Hematopoietic multipotent progenitor cell treated with erythropoietin and hydrocortisone succinate and interleukin-3 and kit ligand, for 15 days (in vitro differentiated cells): ENCODE measurements at places on chromosomes 4 and X.

GRCh38 chrX:24828147-24828546, 134.4 kb downstream of the POLA1 start:
- no peak for DNase-seq

GRCh38 chr4:127781300-127782024, 660 bp upstream of the HSPA4L start:
- no peak for DNase-seq

- DNase-seq: no peak
Measured at GRCh38 chr4:156475322-156475721, 496.3 kb downstream of the PDGFC start.

DNA sequence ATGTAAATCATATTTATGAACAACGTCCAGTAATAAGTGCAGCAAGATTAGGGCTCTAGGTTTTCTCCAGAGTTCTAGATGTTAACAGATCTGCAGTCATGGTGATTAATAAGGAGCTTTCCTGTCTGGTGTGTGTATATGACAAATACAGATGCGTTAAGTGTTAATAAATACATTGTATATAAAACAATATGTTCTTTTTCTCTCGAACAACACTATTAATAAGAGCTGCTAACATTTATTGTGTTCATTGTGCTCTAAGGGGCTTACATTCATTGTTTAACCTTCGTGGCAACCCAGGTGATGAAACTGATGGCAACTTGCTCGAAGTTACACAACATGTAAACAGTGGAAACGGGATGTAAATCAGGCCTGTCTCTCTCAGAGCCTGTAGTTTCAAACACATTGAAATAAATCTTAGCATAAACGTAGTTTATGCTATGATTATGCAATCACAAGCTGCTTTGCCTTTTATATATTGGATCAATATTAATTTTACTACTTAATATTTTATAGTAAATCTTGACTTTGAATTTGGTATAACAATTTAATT, 547 bp upstream of the CLGN start:
- DNase-seq: no peak

- no peak for DNase-seq
Measured at GRCh38 chr4:3340038-3340699, 47.3 kb downstream of the RGS12 start.

DNA sequence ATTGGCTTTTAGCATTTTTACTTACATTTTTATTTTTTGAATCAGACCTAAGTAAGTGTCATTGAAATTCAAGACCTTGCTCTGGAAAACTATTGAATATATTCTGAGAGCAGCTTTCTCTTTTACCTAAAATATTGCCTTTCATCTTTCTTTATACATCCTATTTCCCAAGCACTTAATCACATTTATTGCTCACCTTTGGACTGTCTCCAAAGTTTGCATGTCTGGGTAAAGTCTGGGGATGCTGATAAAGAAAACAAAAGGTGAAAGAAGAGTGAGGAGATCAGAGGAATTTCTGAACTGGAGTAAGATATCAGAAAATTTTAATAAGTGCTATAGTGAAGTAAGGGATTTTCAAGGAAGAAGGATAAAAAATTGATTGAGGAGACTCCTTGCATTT, 308.5 kb upstream of the AADAT start:
- no peak for DNase-seq

DNA sequence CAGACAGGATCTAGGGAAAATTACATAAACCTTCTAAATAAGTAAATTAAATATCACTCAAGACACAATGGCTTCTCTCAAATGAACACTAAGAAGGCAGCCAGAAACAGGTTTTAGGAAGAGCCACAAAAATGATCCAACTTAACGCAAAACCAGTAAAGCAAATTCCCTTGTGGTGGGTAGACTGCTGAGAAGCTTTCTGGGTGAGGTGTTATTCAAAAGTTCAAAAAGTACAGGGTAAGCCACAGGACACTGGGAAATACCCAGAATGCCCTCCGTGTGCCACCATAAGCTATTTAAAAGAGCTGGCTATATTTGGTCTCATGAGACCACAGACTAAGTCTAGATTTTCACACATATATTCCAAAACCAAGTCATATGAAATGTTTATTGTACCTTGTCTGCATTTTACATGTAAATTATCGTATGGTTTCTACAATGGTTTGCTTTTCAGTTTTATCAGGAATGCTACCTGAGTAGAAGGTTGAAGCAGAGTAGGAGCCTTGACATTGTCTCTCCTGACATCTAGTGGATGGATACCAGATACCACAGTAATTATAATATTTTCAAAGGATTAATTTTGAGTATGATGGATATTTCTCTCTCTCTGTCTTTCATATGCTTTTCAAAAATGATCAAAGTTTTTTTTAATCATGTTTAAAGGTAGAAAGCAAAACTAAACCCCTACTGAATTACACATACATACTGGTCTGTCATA, 109.3 kb upstream of the KLHL13 start:
- DNase-seq: no peak

DNA sequence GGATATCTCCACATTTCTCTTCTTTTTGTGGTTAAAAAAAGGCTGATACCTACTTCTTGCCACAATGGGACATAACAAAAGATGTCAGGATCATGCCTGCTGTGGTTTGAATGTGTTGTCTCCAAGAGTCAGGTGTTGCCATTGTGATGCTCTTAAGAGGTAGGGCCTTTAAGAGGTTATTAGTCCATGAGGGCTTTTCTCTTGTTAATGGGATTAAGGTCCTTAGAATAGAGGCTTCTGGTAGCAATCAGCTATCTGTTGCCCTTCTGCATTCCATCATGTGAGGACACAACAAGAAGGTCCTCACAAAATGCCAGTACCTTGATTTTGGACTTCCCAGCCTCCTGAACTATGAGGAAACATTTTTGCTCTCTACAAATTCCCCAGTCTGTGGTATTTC, 191.4 kb downstream of the GBA3 start:
- DNase-seq: no peak

DNA sequence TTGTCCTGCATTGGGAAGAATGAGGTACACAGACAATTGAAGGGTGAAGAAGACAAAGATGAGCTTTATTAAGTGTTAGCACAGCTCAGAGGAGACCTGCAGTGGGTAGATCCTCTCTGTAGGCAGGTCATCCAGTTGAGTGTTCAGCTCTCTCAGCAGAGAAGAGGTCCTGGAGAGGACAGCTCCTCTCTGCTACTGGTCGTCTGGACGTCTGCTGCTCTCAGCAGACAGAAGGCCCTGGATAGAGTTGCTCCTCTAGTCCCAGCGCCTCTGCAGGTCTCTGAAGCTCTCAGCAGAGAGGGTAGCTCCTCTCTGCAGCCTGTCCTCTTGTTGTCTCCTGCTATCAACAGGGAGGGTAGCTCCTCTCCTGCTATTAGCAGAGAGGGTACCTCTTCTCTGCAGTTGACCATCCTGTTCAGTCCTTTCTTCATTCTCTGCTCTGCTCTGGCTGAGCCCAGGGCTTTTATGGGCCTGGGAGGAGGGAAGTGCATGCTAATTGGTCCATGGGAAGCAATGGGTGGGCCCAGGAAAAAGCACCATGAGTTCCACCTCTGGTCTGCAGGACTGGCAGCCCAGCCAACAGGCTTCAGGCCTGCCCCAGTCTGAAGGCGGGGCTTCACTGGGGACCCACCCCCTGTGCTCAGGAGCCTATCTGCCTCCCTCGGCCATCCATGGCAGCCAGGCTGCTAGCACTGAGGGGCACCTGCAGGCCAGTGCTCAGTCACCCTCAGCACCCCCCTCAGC, 54.1 kb upstream of the IBSP start:
- DNase-seq: no peak

DNA sequence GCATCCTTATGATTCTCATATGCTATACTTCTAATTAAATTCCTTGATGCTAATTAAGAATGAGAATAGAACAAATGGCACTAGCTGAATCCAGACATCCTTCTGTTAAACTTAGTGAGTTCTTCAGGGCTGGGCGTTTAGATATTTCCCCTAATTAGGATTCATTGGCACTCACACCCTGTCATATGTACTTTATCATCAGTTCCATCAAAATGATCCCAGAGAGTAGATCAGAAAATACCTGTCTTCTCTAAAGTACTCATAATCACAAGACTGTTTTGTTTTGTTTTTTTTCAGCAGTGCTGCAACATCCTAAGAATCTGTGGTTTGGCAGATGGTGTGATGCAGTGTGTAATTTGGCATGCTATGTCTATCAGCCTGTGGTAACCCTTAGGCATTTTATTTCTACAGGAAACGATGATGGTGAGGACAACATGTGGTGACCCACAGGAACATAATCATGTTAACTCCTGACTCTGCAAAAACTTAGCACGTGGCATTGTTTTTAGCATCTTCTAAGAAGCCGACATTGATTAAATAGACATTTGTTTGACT, 2528.4 kb downstream of the ARAP2 start:
- DNase-seq: no peak

DNA sequence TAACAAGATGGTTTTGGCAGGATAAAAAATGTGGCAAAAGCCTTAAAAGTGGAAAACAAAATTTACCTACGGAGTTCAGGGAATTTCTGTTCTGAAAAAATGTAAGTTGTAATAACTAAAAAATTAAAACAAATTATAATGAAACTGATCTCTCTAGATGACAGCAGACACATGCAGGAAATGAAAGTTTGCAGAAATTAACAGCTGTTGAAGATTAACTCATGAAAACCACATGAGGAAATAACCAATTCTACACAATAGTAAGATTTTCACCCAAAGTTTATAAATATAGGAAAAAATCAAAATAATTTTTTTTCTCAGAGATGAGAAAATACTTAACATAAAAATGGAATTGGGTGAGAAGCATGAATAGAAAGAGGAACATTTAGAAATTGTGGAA, 47.5 kb upstream of the UGT2B15 start:
- DNase-seq: no peak

DNA sequence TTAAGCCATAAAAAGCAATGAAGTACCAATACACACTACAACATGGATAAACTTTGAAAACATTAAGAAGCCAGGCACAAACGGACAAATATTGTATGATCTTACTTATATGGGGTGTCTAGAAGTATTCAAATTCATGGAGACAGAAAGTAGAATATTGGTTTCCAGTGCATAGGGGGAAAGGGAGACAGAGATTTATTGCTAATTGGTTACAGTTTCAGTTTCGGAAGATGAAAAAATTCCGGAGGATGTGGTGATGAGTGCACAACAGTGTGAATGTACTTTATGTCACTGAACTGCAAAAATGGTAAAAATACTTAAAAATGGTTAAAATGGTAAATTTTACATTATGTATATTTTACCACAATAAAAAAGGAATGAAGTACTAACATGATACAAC, 5.1 kb upstream of the PRDX4 start:
- DNase-seq: no peak

DNA sequence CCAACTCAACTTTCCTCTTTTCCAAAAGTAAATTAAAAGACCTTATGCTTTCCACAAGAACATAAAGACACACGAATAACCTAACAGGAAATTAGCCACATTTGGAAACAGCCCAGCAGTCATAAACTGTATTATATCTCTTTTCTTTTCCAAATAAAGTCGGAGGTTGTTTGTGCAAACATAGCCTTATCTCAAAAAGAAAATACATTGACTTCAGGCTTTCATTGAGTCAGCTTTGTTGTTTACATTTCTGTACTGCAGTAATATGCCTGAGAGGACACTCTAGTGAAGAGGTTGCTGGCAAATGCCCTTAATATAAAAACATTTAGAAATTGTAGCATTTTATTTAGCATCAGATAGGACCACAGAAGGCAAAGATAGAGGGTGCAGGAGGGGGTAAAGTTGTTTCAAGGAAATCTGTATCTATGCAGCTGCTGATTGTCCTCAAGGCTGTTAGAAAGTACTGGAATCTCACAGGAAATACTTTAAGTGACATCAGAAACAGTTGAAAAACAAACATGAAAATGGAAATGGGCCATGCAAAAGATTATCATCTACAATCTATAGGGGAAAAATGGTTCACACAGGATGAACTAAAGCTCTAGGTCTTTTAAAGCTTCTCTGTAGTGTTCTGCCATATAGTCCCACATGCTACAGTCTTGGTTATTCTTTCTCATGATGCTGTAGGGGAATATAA, 14.5 kb downstream of the LNX1 start:
- no peak for DNase-seq

DNA sequence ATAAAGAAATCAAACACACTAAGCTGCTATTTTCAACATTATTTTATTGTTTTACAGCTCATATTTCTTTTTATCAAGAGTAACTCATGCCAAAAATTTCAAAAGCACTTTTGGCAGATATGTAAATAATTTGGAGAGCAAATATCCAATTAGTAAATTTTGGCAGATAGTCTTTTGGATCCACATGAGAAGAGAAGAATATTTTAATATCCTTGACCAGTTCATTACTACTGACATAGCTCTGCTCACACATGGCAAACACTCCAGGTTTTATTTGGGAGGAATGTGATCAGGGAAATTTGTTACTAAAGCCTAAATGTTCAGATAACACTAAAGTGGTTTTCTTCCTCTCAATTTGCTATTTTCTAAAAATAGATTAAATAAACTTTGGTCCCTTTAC, 1054.3 kb downstream of the FAT4 start:
- no peak for DNase-seq

DNA sequence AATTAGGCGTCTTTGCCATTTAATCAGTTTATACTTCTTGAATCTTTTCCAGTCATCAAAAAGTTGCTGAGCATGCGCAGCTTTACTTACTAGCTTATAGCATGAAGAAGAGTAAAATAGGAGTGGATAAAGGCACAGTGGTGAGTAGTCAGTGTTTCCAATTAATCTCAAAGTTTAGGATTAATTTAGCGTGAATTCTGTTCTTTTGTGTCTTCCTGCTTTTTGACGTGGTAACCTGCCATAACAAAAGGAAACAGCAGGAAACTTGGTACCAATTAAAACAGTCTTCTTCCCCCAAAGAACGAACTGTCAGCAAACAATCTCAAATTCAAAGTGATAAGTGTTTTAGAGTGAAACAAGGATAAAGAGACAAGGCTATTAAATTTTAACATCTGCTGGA, 61.9 kb downstream of the TET2 start:
- DNase-seq: no peak

DNA sequence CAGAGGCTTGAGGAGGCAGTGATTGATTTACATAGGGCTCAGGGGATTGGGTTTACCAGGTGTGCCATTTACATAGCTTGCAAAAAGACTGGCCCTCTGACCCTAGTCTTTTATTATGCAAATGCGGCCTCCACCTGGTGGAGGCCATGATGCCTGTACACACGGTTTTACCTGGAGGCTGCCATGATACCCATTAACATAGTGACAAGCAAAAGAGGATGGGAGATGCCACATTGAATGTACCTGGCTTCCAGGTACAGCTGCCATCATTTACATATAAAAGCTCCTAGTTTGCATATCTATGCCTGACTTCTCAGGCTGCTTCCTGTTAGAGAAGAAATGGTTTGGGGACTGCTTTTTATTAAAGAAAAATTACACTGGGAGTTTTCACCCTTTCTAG, 72.0 kb downstream of the NEXMIF start:
- no peak for DNase-seq

DNA sequence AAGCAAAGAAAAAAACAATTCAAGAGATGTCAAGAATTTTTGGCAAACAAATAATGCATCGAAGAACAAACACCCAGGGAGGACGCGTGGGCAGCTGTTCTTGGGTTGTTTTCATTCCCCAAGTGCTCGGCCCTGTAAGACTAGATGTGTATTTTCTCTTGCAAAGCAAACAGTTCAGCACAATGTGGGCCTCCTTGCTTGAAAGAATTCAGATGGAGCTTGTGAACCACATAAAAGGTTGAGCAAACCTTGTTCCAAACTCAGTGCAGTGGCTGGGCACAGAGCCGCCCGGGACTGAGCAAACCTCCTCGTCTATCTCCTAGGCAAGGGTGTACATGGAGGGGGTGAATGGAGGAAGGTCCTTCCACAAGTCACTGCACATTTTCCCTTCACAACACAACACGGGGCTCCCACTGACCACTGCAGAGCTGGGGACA, 82.4 kb downstream of the HTRA3 start:
- DNase-seq: no peak

GRCh38 chr4:148004228-148004857, 272.5 kb downstream of the ARHGAP10 start:
- DNase-seq: no peak

GRCh38 chrX:40105835-40106675, 8.3 kb upstream of the BCOR start:
- DNase-seq: peak; percentile 72
